RWPE1 (cell line): ENCODE measurements at places on chromosomes 16 and 17.

- DNase-seq, result no peak
Measured at GRCh38 chr17:2487306-2487705, 24.4 kb downstream of the METTL16 start.

GRCh38 chr17:21090902-21091618 is 35.7 kb upstream of the DHRS7B start:
- DNase-seq, result no peak

DNA sequence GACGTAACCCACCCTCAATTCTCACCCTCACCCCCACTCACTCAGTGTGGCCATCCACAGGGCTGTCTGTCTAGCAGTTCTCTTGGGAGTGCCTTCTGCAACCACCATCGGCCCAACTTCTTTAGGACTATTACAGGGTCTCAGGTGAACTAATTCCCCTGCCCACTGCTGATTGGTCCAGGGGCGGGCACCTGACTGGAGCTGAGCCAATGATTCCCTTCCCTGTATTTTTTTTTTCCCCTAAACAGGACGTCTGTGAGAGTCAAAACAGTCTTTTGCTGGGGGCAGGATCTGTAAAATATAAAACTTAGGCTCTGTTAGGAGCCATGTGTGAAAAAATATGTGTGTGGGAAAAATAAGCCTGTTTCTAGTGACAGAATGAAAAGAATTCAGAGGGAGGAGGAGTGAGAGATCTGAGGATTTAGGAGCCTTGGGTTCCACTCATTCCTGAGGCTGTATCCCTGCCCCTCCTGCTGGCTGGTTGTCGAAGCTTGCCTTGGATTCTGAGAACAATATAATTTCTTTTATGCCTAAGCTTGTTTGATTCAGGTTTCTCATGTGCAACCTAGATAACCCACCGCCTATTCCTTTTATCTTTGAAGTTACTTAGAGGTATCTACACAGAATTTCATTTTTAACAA is 115.0 kb downstream of the SPACA3 start:
- DNase-seq, result no peak

- no peak for DNase-seq
Measured at GRCh38 chr17:46176975-46177374, 16.3 kb downstream of the KANSL1 start.

- no peak for DNase-seq
Measured at GRCh38 chr17:61117983-61118382, 281.7 kb upstream of the TBX2 start.

- no peak for DNase-seq
Measured at GRCh38 chr16:31714903-31715504, 158.6 kb upstream of the ZNF267 start.

GRCh38 chr17:6179017-6179416 is 108.8 kb downstream of the WSCD1 start:
- no peak for DNase-seq

GRCh38 chr16:680625-680945 is 375 bp downstream of the STUB1 start:
- no peak for DNase-seq

DNA sequence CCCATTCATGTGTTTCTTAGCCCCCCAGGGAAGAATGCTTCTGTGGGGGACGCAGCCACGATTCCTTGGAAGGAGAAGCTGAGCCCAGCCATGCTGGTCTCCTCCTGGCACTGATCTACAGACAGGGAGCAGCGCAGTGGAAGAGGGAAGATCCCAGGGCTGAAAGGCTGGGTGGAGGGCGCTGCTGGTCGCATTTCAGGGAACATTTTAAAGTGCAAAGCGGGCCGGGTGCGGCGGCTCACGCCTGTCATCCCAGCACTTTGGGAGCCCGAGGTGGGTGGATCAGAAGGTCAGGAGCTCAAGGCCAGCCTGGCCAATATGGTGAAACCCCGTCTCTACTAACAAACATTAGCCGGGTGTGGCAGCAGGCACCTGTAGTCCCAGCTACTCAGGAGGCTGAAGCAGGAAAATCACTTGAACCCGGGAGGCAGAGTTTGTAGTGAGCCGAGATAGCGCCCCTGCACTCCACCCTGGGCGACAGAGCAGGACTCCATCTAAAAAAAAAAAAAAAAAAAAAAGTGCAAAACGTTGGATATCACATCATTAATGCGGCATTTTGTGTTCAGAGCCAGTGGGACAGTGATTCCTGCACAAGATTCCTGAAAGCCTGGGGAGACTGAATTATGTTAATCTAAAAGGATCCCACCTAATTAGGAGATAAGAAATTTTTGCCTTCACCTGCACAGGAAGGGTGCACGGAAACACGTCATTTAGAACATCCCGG is 558 bp upstream of the CHMP6 start:
- DNase-seq, result no peak

GRCh38 chr17:64736804-64737492 is 74.8 kb upstream of the SMURF2 start:
- DNase-seq, result no peak

GRCh38 chr17:18280249-18280648 is 19.8 kb downstream of the MIEF2 start:
- DNase-seq, result no peak

GRCh38 chr17:43410557-43411368 is 12.0 kb downstream of the ARL4D start:
- DNase-seq, result no peak

GRCh38 chr16:71369494-71369893 is 11.0 kb downstream of the CALB2 start:
- DNase-seq, result no peak

GRCh38 chr17:73466704-73467433 is 155.1 kb upstream of the CDC42EP4 start:
- no peak for DNase-seq

DNA sequence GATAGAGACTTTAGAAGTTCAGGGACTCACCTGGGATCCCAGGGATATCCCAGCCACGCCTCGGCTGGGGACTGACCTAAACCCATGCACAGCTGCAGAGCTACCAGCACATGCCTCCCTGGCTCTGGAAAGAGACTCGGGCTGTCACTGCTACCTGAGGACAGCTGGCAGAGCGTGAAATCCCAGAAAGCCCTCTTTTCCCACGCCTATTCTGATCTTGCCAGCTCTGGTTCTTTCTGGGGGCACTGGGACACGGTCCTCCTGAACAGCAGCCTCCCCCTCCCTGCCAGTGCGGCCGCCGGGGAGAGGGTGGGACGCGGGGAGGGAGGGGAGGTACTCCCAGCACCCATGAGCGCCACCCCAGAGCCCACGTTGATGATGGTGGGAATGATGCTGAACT is 10.8 kb downstream of the P2RX5 start:
- no peak for DNase-seq

DNA sequence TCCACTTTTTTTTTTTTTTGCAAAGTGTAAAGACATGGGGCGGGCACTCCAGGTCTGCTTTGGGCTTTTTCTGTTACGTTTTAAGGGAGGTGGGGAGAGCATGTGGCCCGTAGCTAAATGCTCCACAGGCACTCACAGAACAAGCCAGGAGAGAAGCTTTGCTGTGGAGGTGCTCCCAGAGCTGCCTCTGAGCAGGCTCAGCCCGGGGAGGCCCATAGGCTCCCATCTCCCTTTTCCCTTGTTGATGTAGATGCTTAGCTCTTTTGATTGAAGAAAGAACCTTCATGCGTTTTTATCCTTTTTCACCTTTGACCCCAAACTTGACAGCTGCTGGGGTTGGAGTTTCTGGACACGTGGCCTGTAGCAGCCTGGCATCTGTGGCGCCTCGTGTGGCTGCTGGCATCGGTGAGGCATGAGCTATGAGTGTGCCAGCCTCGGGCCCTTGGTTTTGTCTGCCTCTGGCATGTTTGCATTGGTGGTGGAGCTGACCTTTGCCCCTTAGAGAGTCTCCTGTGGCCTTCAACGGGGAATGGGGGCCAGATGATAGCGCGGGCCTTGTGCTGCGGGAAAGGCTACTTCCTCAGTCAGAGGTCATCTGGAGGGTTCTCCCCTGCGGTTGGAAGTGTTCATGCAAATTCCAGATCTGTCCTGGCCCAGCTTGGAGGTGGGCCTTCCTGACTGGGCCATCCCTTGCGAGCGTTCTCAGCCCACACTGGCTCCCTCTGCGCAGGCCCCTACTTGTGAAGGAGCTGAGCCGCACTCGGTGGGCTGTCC is 20.0 kb upstream of the IL17C start:
- DNase-seq, result no peak

GRCh38 chr17:55420067-55420775 is 1.4 kb downstream of the MMD start:
- no peak for DNase-seq

DNA sequence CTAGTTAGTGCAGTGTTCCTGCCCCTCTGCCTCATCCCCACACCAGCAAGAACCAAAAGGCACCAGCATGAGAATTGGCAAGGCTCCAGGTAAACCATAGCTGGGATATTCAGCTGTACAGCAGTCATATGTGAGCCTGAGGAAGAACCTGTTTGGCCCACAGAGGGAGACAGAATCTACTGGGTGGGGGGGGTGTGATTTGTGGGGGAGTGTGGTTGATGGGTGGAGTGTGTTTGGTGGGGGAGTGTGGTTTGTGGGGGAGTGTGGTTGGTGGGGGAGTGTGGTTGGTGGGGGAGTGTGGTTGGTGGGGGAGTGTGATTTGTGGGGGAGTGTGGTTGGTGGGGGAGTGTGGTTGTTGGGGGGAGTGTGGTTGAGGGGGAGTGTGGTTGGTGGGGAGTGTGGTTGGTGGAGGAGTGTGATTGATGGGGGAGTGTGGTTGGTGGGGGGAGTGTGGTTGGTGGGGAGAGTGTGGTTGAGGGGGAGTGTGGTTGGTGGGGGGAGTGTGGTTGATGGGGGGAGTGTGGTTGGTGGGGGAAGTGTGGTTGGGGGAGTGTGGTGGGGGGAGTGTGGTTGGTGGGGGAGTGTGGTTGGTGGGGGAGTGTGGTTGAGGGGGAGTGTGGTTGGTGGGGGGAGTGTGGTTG is 19.5 kb downstream of the MINK1 start:
- no peak for DNase-seq

- peak; percentile 41 for DNase-seq
Measured at GRCh38 chr17:76266244-76266938, 1.2 kb downstream of the UBALD2 start.

GRCh38 chr16:28096983-28097899 is 33.7 kb upstream of the GSG1L start:
- DNase-seq, result no peak

DNA sequence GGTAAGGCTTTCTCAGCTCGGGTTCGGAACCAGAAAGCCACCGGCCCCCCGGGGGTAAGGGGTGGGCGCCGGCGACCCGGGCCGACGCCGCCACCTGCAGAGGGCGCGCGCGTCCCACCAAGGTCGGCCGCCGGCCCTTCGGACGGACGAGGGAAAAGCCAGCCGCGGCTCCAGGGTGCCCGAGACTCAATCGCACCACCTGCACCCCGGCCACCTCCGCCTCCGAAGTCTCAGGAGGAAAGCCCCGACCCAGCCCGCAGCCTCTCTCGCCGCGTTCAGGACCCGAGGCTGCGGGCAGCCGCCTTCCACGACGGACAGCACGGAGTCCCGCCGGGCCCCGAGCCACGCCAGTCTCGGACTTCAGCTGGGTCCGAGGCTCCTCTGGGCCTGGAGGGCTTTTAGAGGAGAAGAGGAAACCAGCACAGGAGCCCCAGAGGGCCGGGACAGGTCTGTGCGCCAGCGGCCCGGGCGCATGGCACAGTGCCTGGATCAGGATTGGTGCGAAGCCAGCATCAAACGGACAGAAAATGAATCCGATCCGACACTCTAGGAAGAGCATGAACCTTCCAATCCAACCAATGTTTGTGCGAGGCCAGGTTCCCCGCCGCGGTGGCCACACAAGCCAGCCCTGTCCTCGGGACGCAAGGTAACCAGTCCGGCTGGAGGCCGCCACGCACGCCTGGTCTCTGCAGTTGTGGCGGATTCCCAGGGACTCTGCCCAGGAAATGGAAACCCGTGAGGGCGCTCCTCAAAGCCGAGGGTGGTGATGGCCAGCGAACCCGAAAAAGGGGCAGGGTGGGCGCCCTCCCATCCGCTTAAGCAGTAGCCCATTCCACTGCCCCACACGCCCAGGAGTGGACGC is 6.7 kb downstream of the CBX8 start:
- no peak for DNase-seq

- no peak for DNase-seq
Measured at GRCh38 chr17:39553341-39553945, 54.3 kb downstream of the NEUROD2 start.
